Memory B cell (primary cell): ENCODE measurements at places on chromosomes 12 and 14.

DNA sequence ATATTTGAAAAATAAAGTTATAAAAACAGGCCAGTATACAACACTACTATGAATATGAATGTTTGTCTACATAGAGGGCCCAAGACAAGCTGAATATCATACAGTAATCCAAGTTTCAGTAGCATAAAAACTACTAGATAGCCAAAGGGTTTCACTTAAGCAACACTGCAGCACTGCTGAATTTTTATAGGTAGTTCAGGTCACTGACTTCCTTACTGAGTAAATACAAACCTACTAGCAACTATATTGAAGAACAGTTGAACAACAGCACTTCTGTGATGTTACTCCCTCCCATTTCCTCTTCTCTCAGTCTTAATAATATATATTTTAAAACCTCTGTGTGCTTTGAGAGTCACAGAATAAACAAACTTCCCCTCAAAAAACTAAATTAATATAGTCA lies 42.7 kb downstream of the GTF2A1 start:
- DNase-seq = no peak
- peaks cover 15% of the 10 kb centered on the region for H3K36me3 ChIP-seq
- H3K4me3 ChIP-seq = peak overlapping the region; percentile 48
- H3K4me1 ChIP-seq = peaks cover 25% of the 10 kb centered on the region
- peak overlapping the region; percentile 80 for H3K27ac ChIP-seq

- H3K27ac ChIP-seq = no peak overlapping the region
- H3K36me3 ChIP-seq = no peaks in the 10 kb centered on the region
- H3K4me1 ChIP-seq = no peaks in the 10 kb centered on the region
- no peaks in the 10 kb centered on the region for H3K27me3 ChIP-seq
Measured at GRCh38 chr14:37116933-37117849, 55.2 kb downstream of the SLC25A21 start.

- peak overlapping the region; percentile 52 for H3K27ac ChIP-seq
- peak overlapping the region; percentile 95 for H3K4me3 ChIP-seq
- H3K36me3 ChIP-seq = no peaks in the 10 kb centered on the region
- peak; percentile 16 for DNase-seq
- H3K27me3 ChIP-seq = peaks cover 11% of the 10 kb centered on the region
Measured at GRCh38 chr12:24561882-24562770, 386.8 kb downstream of the BCAT1 start.

GRCh38 chr12:27355979-27356378 lies 23.3 kb downstream of the BMAL2 start:
- no peak overlapping the region for H3K27ac ChIP-seq
- no peak overlapping the region for H3K4me3 ChIP-seq
- H3K27me3 ChIP-seq = no peaks in the 10 kb centered on the region
- H3K4me1 ChIP-seq = no peaks in the 10 kb centered on the region
- no peak for DNase-seq
- H3K36me3 ChIP-seq = no peaks in the 10 kb centered on the region

DNA sequence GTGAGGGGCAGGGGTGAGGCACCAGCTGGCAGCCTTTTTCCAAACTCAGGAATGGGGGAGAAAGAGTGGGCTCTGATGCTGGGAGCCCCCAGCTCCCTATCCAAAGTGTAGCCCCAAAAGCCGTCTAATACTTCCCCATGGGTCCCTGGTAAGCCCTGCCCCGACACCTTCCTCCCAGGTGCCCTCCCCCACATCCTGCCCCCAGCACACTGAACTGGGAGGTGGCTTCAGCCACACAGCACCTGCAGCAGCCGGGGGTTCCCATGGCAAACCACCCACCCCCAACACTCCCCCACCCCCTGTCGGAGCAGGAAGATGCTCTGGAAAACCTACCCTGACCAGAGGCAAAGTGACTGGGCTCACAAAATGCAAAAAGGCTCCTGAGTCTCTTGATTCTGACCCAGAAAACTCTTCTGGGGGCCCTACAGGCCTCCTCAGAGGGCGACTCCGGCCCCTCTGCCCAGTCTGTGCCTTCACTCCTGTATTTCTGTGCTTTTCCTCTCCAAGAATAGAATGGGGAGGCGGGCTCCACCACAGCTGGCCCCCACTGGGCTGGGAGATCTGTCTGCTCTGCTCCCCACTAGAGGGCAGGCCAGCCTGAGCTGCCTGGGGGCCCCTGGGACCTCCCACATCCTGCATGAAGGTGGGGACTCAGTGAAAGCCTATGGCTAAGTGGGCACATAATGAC lies 81.6 kb downstream of the ITPK1 start:
- H3K4me3 ChIP-seq = peak overlapping the region; percentile 81
- peaks cover 51% of the 10 kb centered on the region for H3K4me1 ChIP-seq

GRCh38 chr12:116426391-116427136 lies 132.6 kb upstream of the MAP1LC3B2 start:
- no peak for DNase-seq
- H3K36me3 ChIP-seq = peaks cover 3% of the 10 kb centered on the region
- H3K4me3 ChIP-seq = no peak overlapping the region
- H3K27me3 ChIP-seq = no peaks in the 10 kb centered on the region

- peaks cover 9% of the 10 kb centered on the region for H3K36me3 ChIP-seq
- H3K27ac ChIP-seq = no peak overlapping the region
- no peak for DNase-seq
- H3K4me3 ChIP-seq = no peak overlapping the region
- no peaks in the 10 kb centered on the region for H3K27me3 ChIP-seq
Measured at GRCh38 chr14:23513818-23514643, 37.5 kb downstream of the ZFHX2 start.

GRCh38 chr12:111064982-111065381 lies 144.6 kb upstream of the MYL2 start:
- no peaks in the 10 kb centered on the region for H3K36me3 ChIP-seq
- H3K27me3 ChIP-seq = no peaks in the 10 kb centered on the region
- DNase-seq = no peak
- no peak overlapping the region for H3K4me3 ChIP-seq
- no peak overlapping the region for H3K27ac ChIP-seq
- H3K4me1 ChIP-seq = no peaks in the 10 kb centered on the region

GRCh38 chr12:1992732-1993131 lies 11.5 kb downstream of the DCP1B start:
- peaks cover 30% of the 10 kb centered on the region for H3K36me3 ChIP-seq
- H3K4me1 ChIP-seq = peaks cover 9% of the 10 kb centered on the region
- no peak overlapping the region for H3K4me3 ChIP-seq
- H3K27me3 ChIP-seq = no peaks in the 10 kb centered on the region

DNA sequence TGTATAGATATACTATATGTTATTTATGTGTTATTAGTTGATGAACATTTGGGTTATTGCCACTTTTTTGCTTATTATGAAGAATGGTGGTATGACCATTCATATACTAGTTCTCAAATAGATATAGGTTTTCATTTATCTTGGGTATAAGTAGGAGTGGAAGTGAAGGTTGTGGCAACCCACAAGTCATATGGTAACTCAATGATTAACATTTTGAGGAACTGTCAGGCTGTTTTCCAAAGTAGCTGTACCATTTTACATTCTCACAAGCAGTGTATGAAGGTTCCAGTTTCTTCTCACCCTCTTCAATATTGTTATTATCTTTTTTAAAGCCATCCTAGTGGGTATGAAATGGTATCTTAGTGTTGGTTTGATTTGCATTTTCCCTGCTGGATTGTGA lies 19.0 kb upstream of the MSRB3 start:
- H3K27ac ChIP-seq = no peak overlapping the region
- H3K4me3 ChIP-seq = no peak overlapping the region
- DNase-seq = no peak

DNA sequence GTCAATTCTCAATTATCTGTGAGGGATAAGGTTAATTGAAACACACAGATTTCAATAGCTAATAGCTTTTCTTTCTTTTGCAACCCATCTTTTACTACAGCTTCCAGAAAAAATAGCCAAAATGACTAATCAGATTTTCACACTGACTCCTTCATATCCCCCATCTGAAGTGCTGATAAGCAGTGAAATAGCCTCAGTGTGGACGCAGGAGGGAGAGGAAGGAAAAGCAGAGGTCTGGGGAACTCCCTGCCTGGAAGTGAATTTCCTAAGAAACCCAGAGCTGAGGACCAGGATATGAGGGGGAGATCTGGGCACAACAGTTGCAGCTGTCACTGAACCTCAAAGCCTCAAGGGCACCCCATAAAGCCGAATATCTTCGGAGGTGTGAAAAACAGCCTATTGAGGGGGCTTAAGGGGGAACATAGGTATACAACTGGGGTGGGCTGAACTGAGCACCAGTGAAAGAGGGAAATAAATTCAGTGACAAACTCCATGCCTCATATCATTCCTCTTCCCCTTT lies 60.9 kb downstream of the EMP1 start:
- no peak overlapping the region for H3K4me3 ChIP-seq
- no peak overlapping the region for H3K27ac ChIP-seq
- H3K27me3 ChIP-seq = peaks cover 8% of the 10 kb centered on the region
- no peaks in the 10 kb centered on the region for H3K36me3 ChIP-seq

- peaks cover 14% of the 10 kb centered on the region for H3K27me3 ChIP-seq
- H3K4me3 ChIP-seq = no peak overlapping the region
- peaks cover 2% of the 10 kb centered on the region for H3K4me1 ChIP-seq
- no peaks in the 10 kb centered on the region for H3K36me3 ChIP-seq
Measured at GRCh38 chr14:65933400-65934069, 521.0 kb downstream of the FUT8 start.

DNA sequence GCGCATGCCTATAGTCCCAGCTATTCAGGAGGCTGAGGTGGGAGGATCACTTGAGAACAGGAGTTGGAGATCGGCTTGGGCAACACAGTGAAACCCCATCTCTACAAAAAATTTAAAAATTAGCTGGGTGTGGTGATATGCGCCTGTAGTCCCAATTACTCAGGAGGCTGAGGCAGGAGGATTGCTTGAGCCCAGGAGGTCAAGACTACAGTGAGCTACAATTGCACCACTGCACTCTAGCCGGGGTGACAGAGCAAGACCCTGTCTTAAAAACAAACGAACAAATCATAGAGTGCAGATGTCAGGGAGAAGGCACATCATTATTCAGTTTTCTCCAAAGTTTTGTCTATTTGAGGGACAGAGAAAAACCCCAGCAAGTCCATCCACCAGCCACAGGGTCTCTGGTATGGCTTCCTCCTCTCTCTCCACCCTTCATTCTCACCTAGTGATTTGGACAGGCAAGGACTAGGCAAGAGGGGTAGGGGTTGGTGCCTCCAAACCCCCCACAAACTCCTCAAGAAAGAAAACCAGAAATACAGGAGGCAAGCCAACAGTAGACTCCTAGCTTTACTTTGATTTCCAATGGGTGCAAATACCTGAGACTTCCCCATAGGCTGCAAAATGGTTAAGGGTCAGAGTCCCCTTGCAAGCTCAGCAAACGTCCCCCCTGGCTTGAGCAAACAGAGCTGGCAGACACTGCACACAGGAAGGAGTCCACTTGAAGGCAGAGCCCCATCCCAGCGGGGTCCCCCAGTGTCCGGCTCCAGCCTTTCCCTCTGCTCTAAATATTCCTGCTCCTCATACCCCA lies 26.5 kb upstream of the RPLP0 start:
- H3K27me3 ChIP-seq = peaks cover 8% of the 10 kb centered on the region
- no peak for DNase-seq
- H3K36me3 ChIP-seq = no peaks in the 10 kb centered on the region
- peaks cover 13% of the 10 kb centered on the region for H3K4me1 ChIP-seq
- H3K4me3 ChIP-seq = no peak overlapping the region

DNA sequence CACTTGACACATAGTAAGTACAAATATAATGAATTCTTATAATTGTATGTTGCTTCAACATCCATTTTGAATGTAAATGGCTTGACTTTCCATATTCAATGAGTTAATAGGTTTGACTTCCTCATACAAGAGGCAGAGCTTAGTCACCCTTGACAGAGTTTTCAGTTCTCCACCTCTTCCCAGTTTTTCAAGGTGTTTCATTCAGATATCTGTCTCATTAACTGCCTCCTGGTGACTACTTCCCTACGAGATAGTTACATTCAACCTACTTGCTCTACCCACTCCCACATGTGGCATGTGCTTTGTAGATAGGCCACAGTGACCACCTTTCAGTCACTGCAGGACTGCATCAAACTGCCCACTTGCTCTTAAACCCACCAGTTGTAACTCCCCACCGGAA lies 60.0 kb downstream of the MYF5 start:
- no peak overlapping the region for H3K27ac ChIP-seq
- no peak for DNase-seq
- no peaks in the 10 kb centered on the region for H3K36me3 ChIP-seq
- H3K4me3 ChIP-seq = no peak overlapping the region
- peaks cover 4% of the 10 kb centered on the region for H3K4me1 ChIP-seq
- no peaks in the 10 kb centered on the region for H3K27me3 ChIP-seq

DNA sequence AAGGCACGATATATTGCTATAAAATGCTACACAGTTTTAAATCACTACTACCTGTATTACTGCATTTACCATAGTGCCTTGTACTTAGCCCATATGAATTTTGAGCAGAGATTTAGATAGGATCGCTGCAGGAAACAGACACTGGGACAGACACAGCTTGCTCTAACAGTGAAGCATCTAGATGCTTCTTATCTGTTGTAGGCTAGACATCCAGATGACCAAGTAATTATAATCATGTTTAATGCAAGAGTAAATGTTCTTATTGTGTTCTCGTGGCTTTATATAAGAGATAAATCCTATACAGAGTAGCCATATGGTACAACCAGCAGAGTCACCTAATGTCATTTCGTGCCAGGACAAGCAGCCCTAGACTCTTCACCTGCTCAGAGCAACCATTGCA lies 92.8 kb downstream of the ASCL1 start:
- DNase-seq = no peak
- no peak overlapping the region for H3K4me3 ChIP-seq
- peaks cover 2% of the 10 kb centered on the region for H3K27me3 ChIP-seq

GRCh38 chr14:39302124-39302810 lies 68.6 kb downstream of the MIA2 start:
- H3K27me3 ChIP-seq = no peaks in the 10 kb centered on the region
- no peak for DNase-seq
- H3K27ac ChIP-seq = peak overlapping the region; percentile 67
- no peaks in the 10 kb centered on the region for H3K4me1 ChIP-seq
